Activated naive CD8-positive, alpha-beta T cell treated with anti-CD3 and anti-CD28 coated beads for 36 hours (primary cell): ENCODE measurements at places on chromosomes 11 and 22.

DNA sequence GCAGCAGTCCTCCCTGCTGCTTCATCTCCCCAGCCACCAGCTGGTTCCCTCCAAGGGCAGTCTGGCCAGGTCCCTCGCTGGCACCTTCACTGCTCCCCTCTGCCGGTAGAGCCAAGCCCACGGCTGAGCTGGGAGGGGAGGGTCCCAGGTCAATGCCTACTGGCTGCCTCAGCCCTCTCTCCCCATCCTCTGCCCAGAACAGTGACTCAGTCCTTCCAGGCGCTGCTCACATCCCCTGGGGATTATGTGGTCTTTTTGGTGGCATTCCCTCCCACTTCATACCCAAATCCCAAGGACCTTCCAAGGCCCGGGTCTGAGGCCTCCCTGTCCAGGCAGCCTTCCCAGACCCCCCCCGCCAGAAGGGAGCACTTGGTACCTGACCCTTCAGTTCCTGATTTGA is 44.9 kb downstream of the WNT7B start:
- no peak for DNase-seq

GRCh38 chr11:126459691-126460281 is 104.3 kb downstream of the ST3GAL4 start:
- DNase-seq: no peak

- DNase-seq: no peak
Observed at GRCh38 chr11:97461934-97462333, 1072.1 kb downstream of the JRKL start.

DNA sequence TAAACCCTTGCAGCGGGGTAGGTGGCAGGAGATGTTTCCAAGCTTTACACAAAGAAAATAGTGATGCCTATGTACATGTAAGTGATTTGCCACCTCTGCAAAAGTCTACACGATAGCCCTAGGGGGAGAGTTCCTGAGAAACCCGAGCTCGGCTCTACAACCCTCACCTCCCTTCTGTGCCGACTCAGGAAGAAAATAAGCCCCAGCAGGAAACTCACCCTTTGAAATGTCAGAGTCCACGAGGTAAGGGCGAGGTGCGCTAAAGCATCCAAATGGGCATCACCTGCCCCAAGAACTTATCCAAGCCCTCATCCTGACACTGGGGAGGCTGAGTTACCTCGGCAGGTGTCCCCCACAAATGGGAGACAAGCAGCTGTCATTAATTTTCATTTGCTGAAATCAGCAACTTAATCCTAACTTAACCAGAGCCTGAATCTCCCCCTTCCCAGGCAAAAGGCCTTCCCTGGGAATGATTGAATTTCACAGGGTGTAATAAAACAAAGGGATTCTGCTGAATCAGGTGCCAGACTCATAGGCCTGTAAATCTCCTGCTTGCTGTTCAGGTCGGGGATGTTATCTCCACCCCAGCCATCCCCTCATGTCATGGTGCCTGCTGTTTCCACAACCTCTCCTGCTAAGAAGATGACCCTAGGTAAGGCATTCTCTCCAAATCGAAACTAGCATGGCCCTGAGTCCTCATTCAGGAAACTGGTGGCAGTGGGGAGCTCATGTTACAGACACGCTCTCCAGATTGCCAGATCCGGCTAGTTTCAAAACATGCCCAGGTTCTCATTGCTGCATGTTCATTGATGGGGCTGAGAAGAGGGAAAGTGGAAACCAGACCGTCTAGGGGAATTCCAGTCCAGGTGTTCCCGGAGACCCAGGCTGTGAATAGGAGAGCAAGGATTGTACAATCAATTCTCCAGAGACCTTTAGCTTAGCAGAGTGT is 105.3 kb upstream of the KIRREL3 start:
- no peak for DNase-seq

DNA sequence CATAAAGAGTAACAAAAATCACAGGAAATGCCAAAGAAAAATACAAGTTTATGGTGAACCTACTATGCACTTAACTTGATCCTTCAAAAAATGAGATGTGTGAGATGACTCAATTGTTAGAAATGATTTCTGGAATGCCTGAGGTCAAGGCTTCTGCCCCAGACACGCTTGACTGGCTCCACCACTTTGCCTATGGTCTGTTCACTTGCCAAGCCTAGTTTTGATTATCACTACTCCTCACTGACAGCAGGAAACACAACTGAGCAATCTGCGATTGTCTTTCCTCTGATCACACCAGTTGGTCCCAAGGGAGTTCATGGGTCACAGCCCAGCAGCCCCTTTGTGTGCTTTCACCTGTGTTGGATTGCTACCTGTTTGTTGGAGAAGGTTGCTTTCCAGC is 20.6 kb upstream of the PRDM10 start:
- no peak for DNase-seq

DNA sequence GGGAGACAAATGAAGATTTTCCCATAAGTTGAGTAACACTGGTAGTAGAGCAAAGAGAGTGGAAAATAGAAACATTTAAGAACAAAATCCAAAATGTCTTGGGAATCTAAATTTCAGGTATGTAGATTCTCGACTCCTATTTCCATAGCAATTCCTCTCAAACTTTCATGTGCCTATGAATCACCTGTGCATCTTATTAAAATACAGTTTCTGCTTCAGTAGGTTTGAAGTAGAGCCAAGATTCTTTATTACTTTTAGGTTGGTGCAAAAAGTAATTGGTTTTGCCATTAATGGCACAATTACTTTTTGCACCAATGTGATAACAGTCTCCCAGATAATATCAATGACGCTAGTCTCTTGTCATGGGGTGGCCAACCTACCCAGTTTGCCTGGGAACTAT is 115.3 kb upstream of the SLC5A12 start:
- DNase-seq: no peak

- DNase-seq: no peak
Observed at GRCh38 chr22:49814164-49814686, 13.4 kb downstream of the BRD1 start.

- no peak for DNase-seq
Observed at GRCh38 chr11:130891326-130891725, 25.0 kb downstream of the SNX19 start.

GRCh38 chr22:23036684-23037428 is 33.5 kb upstream of the GNAZ start:
- no peak for DNase-seq

DNA sequence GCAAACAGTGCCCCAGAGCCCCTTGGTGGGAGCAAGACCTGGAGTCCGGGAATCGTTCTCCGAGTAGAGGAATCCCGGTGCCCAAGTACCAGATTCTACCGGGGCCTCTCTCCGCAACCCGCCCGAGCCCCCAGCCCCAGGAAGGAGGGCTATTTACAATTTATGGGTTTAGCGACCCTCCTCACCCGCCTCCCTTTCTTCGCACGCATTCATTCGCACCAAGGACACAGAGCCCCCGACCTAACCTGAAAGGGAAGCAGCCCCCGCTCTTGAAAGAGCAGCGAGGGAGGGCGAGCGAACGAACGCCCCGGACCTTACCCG is 628 bp downstream of the LRP4 start:
- DNase-seq: no peak

- no peak for DNase-seq
Observed at GRCh38 chr11:17154409-17155159, 53.2 kb downstream of the PIK3C2A start.

- DNase-seq: no peak
Observed at GRCh38 chr11:110029714-110030113, 63.5 kb upstream of the ZC3H12C start.

DNA sequence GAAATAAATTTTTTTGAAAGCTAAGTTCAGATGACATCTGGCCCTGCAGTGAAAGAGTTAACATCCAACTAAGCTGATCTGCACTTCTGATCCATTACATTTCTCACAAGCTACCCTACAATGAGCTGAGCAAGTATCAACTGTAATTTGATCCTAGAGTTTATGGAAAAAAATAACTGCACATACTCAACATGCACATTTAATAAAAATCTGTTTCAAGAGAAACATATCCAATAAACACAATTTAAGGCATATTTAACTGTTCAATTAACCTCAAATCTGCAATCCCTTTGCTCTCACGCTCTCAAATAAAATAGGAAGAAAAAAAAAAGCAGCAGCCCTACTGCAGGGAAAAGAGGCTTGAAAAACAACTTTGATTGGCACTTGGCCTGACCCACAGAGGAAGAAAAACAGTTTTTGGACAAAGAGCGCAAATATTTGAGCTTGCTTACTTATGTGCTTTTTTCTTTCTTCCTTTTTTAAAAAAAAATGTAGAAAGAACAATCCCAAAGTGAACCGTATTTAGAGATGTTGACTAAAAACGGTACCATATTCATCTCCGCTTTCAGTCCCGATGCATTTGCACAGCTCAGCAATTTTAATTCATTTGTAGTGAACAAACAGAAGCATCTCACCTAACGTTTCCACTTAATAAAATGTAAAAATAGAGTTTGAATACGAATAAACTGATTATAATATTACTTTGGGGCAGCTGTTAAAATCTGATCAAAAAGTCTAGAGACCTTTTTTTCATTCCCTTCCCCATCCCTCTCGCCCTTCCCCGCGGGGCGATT is 1.6 kb downstream of the SESN3 start:
- DNase-seq: no peak

DNA sequence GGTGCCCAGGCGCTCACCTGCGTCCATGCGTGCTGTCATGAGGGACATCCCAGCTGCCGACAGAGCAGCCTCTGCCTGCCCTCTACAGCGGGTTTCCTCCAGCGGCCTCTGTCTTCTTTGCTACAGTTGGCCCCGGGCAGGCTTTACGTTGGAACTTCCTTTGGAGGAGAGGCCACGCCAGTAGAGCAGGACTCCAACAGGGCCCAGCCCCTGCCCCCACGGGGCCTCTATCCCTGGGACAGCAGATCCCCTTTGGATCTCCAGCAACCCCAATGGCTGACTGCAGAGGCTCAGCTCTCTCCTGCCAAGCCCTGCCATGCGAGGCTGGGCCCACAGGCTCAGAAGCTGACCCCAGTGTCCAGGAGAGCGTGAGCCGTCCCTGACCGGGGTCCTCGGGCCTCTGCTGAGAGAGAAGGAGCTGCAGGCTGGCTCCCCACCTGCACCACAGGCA is 12.1 kb downstream of the TRPM5 start:
- DNase-seq: no peak

- DNase-seq: no peak
Observed at GRCh38 chr11:115927823-115928329, 423.7 kb upstream of the CADM1 start.

DNA sequence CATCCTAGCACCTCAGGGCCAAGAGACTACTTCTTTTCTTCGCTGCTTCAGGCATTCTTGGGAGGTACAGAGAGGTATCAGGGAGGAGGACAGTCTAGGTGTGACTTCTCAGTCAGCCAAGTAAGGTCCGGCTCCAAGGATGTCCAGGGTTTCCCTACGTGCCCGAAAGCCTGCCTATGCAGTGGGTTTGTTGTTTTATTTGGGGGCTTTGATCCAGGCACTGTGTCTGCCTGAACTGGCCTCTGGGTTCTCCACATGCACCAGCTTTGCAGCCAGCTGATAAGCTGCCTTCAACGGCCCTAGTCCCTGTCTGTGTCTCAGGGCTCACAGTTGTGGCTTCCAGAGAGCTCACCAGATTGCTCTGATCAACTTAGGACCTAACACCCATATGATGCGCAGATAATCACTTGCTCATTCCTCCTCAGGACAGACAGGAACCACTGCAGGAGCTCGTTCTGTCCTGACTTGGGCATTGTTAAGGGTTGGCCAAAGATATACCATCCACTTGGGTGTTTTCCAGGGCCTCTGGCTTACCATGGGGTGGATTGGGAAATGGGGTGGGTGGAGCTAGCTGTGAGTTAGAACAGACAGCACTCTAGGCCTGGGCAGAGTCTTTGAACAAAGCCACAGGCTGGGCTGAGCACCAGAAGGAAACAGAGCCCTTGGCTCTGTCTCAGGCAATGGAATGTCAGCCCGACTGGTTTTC is 45.5 kb upstream of the CRYBB3 start:
- no peak for DNase-seq
